ENCODE measurements at places on chromosomes 4 and X.
A peak's percentile ranks its signal among the peaks of the same experiment; 100 is the strongest.

DNA sequence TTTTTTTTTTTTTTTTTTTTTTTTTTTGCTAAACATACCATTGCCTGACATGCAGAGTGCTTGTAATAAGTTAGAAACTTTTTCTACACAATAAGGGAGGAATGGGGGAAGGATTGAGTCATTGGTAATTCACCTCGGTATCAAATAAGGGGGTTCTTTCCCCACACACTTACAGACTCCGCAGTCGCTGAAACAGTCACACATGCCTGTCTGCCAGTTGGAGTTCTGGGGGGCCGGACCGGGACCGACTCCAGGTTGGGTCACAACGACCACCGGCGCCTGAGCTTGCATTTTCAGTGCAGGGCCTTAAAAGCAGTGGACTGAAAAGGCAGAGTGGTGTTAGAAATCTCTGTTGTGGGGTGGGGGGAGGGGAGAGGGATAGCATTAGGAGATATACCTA is 6.9 kb downstream of the PLAC8 start:
- no peak for DNase-seq

GRCh38 chrX:150655788-150656187 is 37.4 kb upstream of the MTMR1 start:
- DNase-seq: no peak

GRCh38 chrX:41265615-41266014 is 68.3 kb upstream of the DDX3X start:
- peak; percentile 53 for DNase-seq

- DNase-seq: no peak
Observed at GRCh38 chr4:111666826-111667360, 478.4 kb upstream of the FAM241A start.

GRCh38 chr4:5118994-5119835 is 67.9 kb downstream of the STK32B start:
- no peak for DNase-seq

- no peak for DNase-seq
Observed at GRCh38 chrX:57596109-57596508, 4.3 kb downstream of the ZXDB start.

DNA sequence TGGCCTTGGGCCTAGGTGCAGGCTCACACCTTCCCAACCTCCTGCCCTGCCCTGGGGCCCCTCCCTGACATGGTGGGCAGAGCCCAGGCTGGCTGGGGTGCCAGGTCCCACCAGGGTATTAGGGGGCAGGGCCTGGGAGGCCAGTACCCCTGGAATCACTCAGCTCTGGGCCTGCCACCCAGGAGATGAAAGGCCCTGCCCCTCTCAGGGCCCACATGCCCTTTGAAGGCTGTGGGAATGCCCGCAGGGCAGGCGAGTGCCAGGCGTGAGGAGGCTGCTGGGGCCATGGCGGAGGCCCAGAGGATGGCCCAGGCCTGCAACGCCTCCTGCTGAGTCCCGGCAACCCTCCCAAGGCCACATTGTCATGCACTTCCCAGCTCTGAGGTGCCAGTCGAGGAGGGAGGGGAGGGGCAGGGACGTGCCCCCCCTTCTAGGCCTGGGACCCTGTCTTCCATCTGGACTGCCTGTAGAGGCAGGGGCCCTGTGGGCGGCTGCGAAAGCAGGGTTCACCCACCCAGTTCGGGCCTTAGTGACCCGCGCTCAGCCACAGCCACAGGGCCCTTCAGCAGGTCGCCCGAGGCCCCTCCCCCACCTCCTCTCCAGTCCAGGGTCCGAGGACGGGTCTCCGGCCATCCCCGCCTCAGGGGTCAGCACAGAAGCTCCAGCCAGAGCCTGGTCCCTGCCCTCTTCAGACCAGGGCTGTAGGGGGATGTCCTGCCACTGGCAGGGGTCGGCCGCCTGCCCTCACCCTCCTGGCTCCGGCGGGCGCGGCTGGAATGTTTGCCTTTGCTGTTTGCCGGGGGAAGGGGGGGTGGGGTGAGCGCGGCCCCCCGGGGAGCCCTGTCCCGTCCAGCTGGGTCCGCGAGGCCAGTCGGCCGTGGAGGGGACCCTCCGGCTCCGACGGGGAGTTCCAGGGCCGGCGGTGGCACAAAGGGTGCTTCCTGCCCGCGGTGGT is 26.7 kb upstream of the FGFR3 start:
- no peak for DNase-seq

- no peak for DNase-seq
Observed at GRCh38 chrX:103630171-103630511, 1.4 kb downstream of the TCEAL1 start.

DNA sequence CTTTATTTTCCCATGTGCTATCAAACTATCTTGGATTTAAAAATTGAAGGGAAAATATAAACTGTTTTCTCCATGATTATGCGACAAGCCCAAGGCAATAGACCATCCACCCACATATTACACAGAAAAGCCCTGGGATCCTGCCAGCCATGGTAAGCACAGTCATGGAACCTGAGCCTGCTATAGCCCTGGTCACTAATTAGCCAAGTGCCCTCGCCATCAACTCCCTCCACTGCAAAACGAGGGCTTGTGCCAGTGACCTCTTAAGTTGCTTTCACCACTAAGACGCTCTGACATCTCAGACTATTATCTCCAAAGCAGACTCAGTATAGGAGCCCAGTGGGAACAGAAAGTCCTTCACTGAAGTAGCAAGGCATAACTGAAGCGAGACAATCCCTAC is 69.2 kb downstream of the NLGN4X start:
- DNase-seq: no peak

- no peak for DNase-seq
Observed at GRCh38 chrX:39631276-39632229, 466.2 kb downstream of the BCOR start.

DNA sequence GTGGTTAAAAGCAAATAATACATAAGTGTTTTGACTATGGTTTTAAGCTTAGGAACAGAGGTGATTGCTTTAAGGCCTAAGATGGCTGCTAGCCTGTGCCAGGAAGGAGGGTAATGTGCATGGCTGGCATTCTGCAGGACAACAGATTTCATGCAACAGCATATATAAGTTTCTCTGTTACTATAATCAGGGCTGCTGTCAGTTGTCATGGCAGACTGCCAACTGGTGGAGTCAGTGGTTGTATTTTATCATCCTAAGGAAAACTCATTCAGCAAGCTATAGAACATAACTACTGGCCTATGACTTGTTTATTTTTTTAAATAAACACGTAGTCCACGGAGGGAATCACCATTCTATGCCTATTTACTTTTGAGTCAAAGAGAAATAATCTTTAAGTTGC is 77.7 kb upstream of the DCAF8L1 start:
- no peak for DNase-seq

DNA sequence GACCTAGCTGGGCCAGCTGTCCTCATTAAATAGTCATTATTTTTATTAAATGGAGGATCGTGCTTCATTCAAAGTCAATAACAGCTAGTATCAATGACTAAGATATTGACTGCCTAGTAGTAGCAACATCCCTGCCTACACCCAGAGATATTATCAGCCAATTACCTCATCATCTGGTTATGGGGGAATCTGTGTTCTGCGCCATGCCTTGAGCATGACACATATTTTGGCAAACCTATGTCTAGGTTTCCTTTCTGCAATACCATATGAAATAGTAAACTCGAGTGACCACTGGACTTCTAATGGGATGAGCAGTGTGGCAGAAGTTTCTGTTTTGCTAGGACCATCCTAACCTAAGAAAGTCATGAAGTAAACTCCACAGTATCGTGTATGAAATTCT is 50.0 kb upstream of the AADAT start:
- DNase-seq: no peak

DNA sequence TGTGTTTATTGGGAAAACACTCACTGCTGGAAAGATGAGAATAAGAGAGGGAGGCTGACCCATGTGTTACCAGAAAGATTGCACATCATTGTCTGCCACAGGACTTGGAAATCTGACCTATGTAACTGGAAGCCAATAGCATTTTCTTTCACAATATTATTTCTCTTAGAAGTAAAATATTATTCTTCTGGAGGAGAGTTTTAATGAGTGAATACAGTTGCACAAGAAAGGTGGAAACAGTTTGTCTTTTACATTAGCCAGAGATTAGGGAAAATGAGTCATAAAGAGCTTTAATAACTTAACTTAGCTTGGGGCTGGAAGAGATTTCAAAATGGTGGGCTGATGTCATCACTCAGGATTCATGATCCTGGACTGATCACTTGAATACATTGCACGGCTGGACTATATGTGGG is 31.5 kb upstream of the LNX1 start:
- no peak for DNase-seq

DNA sequence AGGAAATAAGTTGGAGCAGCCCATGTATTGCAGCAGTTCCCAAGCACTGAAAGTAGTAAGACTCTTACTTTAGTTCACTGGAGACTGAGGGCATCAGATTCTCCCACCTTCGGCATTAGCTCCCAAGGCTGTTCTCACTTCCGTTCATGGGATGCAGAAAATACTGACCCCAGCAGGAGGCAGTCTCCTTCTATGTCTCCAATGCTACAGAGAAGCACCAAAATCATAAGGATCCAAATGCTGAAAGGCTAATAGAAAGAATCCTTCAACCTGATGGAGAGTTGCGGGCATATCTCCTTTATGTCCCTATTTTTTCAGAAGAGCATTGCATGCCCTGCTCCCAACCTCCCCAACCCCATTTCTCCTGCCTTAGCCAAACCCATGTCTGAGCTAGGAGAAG is 32.4 kb downstream of the ADH7 start:
- no peak for DNase-seq

- DNase-seq: no peak
Observed at GRCh38 chrX:136907621-136908020, 27.1 kb upstream of the RBMX start.

GRCh38 chr4:83862471-83862870 is 326.6 kb downstream of the GPAT3 start:
- no peak for DNase-seq

- no peak for DNase-seq
Observed at GRCh38 chr4:29588617-29589016, 1131.6 kb upstream of the PCDH7 start.

DNA sequence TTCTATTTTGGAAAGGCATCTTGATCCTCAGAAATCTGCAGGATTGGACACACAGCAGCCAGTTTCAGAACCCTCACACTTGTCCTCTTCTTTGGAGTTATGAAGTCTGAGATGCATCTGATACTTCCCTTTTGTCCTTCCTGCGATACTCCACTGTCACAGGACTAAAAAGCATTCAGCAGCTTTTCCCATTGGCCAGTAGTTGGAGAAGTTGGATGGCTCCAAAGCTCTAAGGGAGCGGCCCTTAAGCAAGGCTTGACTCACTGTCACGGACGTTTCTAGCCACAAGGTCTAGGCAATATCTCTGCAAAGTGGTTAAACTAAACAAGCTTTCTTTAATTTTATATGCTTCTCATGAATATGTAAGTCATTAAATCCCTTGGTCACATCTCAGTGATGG is 417.0 kb downstream of the AFF2 start:
- DNase-seq: no peak

DNA sequence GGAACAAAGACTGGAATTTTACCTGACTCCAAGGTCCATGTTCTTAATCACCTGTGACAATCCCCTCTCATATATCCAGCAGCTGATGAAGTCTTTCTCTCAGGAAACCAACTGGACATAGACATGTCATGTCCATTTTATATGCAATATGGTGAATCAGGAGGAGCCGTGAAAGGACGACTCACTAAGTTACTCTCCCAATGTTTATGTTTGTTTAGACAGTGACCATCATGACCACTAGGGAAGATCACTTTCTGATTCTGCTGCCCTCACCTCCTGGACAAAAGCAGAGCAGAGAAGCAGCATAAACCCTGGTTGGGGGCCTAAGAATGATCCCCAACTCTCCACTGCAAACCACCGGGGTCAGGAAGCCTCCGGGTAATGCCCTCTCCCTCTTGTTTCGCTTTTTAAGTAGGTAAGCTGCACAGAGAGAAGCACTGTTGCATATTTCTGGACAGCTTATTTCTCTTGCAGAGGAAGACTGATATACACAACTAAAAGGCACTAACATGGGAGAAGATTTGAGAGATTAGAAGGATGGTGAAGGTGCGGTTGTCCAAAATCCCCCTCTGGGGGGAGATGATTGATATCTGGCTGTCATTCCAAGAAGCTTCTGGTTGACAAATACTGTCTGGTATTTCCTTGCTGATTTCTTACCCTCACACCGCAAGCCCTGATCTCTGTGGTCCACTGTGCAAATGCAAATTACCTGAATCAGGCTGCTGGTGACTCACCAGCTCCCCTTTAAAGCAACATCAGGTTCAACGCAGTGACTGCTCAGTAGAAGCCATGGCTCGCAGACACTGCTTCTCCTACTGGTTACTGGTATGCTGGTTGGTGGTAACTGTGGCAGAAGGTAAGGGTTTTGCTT is at the start of gene ODAPH:
TSS of gene ODAPH (plus strand) at position 773 of the 871 bp plus-strand sequence. CDS start at position 790, 17 bp downstream.
- no peak for DNase-seq

DNA sequence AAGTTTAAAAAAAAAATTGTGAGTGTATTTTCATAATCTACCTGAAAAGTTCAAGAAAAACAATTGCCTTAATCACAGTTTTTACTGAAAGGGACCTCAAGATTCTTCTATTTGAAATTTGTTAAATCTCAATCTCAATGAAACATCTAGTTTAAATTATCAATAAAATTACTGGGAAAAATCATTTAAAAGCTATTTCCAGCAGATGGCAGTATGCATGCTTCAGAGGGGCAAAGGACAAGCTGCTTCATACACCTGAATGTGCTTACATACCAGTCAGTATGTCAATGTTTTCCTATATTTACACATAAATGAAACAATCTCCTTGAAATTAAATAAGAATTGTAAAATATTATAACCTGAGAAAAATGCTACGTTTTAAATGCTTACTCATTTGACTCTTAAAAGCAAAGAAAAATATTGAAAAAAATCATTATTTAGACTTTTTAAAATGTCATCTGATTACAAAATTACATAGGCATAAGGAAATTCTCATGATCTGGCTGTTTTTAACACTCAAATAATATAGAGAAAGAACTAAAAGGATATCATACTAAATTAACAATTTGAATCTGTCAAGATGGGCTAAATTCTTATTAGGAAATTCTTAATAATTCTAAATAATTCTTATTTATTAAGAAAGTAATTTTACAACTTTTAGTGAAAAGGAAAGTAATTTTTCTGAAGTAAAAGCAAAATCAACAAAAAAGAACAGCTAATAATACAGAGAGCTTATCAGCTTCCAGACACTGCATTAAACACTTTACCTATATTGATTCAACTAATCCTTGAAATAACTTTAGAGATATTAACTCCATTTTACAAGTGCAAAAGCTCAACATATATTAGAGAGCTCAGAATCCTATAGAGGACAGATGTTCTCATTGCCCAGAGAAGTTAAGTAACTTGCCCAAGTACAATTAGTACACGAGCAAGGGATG is 242.1 kb downstream of the ADAMTS3 start:
- no peak for DNase-seq

GRCh38 chr4:3206439-3207100 is 42.4 kb upstream of the MSANTD1 start:
- peak; percentile 6 for DNase-seq

GRCh38 chr4:4968161-4968725 is 51.0 kb downstream of the CYTL1 start:
- DNase-seq: no peak

GRCh38 chrX:53080628-53081580 is 1.3 kb upstream of the TSPYL2 start:
- DNase-seq: peak; percentile 51

Measured in ovary (tissue), 10 donors.